ENCODE measurements at places on chromosomes 13 and 19. TPM values are rescaled to one million over a fixed set of nuclear protein-coding genes. Genes with fewer than 3 reads are reported as not detected.

- no peaks in the 10 kb centered on the region for H3K36me3 ChIP-seq
- H3K27ac ChIP-seq, result no peak overlapping the region
- no peaks in the 10 kb centered on the region for H3K4me1 ChIP-seq
- H3K27me3 ChIP-seq, result no peaks in the 10 kb centered on the region
- H3K4me3 ChIP-seq, result no peak overlapping the region
- no peak for DNase-seq
These were observed 79.0 kb upstream of the MEDAG start for GRCh38 chr13:30826911-30827577.

GRCh38 chr19:5772416-5772815, 12.1 kb downstream of the PRR22 start:
- no peaks in the 10 kb centered on the region for H3K36me3 ChIP-seq
- H3K27me3 ChIP-seq, result no peaks in the 10 kb centered on the region
- no peak for DNase-seq
- no peak overlapping the region for H3K4me3 ChIP-seq
- H3K4me1 ChIP-seq, result no peaks in the 10 kb centered on the region
- H3K27ac ChIP-seq, result no peak overlapping the region

- H3K36me3 ChIP-seq, result no peaks in the 10 kb centered on the region
- no peak overlapping the region for H3K27ac ChIP-seq
- DNase-seq, result no peak
- no peak overlapping the region for H3K4me3 ChIP-seq
- no peaks in the 10 kb centered on the region for H3K27me3 ChIP-seq
These were observed 2374.6 kb downstream of the PCDH9 start for GRCh38 chr13:64855506-64855905.

DNA sequence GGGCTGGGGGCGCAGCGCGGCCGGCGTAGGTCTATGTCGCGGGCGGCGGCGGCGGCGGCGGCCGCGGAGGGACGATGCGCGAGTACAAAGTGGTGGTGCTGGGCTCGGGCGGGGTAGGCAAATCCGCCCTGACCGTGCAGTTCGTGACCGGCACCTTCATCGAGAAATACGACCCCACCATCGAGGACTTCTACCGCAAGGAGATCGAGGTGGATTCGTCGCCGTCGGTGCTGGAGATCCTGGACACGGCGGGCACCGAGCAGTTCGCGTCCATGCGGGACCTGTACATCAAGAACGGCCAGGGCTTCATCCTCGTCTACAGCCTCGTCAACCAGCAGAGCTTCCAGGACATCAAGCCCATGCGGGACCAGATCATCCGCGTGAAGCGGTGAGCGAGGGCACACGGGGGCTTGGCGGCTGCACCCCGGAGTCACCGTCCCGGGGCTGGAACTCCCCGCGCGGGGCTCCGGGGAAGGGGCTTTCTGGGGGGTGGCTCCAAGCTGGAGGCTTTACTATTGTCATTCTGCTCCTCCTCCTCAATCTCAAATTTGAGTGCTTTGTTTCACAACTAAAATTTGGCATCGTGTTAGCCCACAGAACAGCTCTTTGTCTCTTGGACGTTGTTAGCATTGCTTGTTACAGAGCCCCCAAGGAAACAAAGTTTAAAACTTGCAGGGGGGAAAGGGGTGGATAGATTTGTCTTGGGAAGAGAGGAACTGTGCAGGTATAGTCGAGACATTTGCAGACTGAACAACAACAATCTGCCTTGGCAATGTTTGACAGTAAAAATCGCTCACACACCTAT, 630 bp downstream of the RAP2A start:
- DNase-seq, result no peak
- peaks cover 47% of the 10 kb centered on the region for H3K4me1 ChIP-seq
- H3K27ac ChIP-seq, result peak overlapping the region; percentile 82
- H3K27me3 ChIP-seq, result no peaks in the 10 kb centered on the region

DNA sequence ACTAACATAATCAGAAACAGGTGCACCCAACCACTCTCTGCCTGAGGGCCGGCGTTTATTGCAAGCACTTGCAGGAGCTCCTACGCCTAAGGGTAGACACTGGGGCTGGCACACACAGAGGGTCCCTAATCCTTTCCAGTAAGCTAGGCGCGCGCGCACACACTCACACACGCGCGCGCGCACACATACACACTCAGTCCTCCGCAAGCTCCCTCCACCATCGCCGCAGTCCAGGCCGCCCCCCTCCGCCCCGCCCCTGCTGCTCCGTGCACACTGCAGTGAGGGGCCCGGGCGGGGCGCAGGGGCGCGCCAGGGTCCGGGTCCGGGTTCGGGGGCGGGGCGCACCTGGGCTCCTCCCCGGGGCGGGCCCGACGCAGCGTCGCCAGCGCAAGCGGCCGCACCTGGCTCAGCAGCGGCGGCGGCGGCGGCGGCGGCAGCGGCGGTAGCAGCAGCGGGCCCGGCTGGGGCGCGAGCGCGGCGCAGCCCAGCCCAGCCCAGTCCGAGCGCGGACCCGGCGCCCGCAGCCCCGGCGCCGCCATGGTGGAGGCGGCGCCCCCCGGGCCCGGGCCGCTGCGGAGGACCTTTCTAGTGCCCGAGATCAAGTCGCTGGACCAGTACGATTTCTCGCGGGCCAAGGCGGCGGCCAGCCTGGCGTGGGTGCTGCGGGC, at the start of gene CAMSAP3:
Gene CAMSAP3, plus strand, starts transcription at position 398 of the 668 bp plus-strand sequence. Its CDS starts 140 bp downstream, at position 538.
- peaks cover 13% of the 10 kb centered on the region for H3K4me1 ChIP-seq
- peak within 1 kb of the TSS; percentile 4 for H3K27ac ChIP-seq
- no peaks in the 10 kb centered on the region for H3K36me3 ChIP-seq

DNA sequence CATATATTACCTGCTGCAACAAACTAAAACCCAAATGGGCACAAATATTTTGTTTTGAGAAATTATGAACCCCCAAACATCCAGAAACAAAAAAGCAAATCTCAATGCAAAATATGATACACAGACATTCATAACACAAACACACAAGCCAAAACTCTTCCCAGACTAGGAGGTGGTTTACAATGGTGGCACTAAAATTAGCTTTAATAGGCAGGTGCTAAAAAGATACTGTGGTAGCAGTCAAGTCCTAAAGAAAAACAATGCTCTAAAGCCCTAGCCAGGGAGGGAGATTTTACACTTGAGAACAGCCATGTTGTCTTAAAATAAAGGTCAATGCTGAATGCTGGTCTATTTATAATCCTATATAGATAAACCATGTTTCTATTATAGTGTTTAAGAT, 65.0 kb downstream of the DOCK9 start:
- no peaks in the 10 kb centered on the region for H3K36me3 ChIP-seq
- H3K27ac ChIP-seq, result no peak overlapping the region
- DNase-seq, result no peak
- H3K27me3 ChIP-seq, result no peaks in the 10 kb centered on the region

GRCh38 chr13:42594481-42595252, 20.7 kb downstream of the TNFSF11 start:
- H3K36me3 ChIP-seq, result no peaks in the 10 kb centered on the region
- H3K27ac ChIP-seq, result no peak overlapping the region
- H3K27me3 ChIP-seq, result no peaks in the 10 kb centered on the region
- H3K4me3 ChIP-seq, result no peak overlapping the region
- no peak for DNase-seq

GRCh38 chr19:5407356-5407755, 47.9 kb upstream of the ZNRF4 start:
- no peak overlapping the region for H3K27ac ChIP-seq
- H3K4me1 ChIP-seq, result no peaks in the 10 kb centered on the region
- no peak overlapping the region for H3K4me3 ChIP-seq

- H3K4me3 ChIP-seq, result no peak overlapping the region
- H3K36me3 ChIP-seq, result no peaks in the 10 kb centered on the region
- no peak overlapping the region for H3K27ac ChIP-seq
- no peaks in the 10 kb centered on the region for H3K4me1 ChIP-seq
- no peaks in the 10 kb centered on the region for H3K27me3 ChIP-seq
- no peak for DNase-seq
These were observed 141.9 kb downstream of the ZIC5 start for GRCh38 chr13:99829593-99830239.

- DNase-seq, result no peak
- peaks cover 19% of the 10 kb centered on the region for H3K4me1 ChIP-seq
- H3K36me3 ChIP-seq, result no peaks in the 10 kb centered on the region
- H3K4me3 ChIP-seq, result no peak overlapping the region
- H3K27me3 ChIP-seq, result peaks cover 13% of the 10 kb centered on the region
These were observed 8.0 kb upstream of the SOX1 start for GRCh38 chr13:112058941-112059340.

GRCh38 chr13:44758630-44759383, 182.7 kb upstream of the TSC22D1 start:
- H3K27ac ChIP-seq, result peak overlapping the region; percentile 73
- H3K36me3 ChIP-seq, result no peaks in the 10 kb centered on the region
- peaks cover 9% of the 10 kb centered on the region for H3K4me1 ChIP-seq
- DNase-seq, result no peak

DNA sequence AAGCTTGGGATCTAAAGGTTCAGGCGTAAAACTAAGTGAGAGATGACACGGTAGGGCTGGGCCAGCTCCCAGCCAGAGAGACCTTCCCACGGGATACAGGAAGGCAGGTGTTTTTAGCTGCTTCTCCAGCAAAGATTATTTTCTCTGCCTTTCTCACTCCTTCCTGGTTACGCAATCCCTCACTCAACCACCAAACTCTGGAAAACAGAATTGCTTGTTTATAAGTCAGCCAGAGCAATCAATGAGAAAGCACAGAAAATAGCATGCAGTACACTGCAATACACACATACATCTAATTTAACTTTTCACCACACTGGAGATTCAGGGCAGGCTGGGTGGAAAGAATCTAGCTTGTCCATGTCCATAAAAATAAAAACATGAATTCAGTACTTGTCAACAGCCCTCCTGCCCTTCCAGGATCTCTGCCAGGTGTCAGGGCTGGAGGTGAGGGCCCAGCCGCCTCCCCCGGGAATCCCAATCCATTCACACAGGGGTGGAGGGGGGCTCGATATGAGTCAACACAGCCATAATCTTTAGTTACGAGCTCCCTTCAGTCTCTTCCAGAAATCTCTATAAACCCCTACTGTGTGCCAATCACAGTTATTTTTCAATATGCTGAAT, 12.2 kb downstream of the RHPN2 start:
- no peaks in the 10 kb centered on the region for H3K4me1 ChIP-seq
- no peaks in the 10 kb centered on the region for H3K36me3 ChIP-seq
- no peaks in the 10 kb centered on the region for H3K27me3 ChIP-seq
- H3K27ac ChIP-seq, result no peak overlapping the region
- no peak for DNase-seq

DNA sequence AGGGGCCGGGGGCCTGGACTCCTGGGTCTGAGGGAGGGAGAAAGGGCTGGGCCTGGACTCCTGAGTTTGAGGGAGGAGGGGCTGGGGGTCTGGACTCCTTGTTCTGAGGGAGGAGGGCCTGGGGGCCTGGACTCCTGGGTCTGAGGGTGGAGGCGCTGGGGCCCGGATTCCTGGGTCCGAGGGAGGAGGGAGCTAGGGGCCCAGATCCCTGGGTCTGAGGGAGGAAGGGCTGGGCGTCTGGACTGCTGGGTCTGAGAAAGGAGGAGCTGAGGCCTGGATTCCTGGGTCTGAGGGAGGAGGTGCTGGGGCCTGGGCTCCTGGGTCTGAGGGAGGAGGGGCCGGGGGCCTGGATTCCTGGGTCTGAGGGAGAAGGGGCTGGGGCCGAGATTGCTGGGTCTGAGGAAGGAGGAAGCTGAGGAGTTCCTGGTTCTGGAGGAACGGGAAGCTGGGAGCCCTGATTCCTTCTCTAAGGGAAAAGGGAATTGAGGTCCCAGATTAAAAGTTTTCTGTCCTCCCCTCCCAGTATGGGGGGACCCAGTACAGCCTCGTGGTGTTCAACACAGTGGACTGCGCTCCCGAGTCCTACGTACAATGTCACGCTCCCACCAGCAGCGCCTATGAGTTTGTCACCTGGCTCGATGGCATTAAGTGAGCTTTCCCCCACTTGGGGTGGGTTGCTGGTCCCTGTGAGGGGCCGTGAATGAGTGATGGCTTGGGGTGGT, 721 bp downstream of the MED25 start:
- H3K4me1 ChIP-seq, result peaks cover 26% of the 10 kb centered on the region
- DNase-seq, result no peak
- peaks cover 8% of the 10 kb centered on the region for H3K36me3 ChIP-seq
- peak overlapping the region; percentile 85 for H3K4me3 ChIP-seq
- peak overlapping the region; percentile 87 for H3K27ac ChIP-seq

GRCh38 chr13:76012091-76012721, 376.1 kb downstream of the LMO7 start:
- no peak overlapping the region for H3K27ac ChIP-seq
- no peak overlapping the region for H3K4me3 ChIP-seq
- no peak for DNase-seq
- no peaks in the 10 kb centered on the region for H3K27me3 ChIP-seq
- H3K4me1 ChIP-seq, result no peaks in the 10 kb centered on the region

DNA sequence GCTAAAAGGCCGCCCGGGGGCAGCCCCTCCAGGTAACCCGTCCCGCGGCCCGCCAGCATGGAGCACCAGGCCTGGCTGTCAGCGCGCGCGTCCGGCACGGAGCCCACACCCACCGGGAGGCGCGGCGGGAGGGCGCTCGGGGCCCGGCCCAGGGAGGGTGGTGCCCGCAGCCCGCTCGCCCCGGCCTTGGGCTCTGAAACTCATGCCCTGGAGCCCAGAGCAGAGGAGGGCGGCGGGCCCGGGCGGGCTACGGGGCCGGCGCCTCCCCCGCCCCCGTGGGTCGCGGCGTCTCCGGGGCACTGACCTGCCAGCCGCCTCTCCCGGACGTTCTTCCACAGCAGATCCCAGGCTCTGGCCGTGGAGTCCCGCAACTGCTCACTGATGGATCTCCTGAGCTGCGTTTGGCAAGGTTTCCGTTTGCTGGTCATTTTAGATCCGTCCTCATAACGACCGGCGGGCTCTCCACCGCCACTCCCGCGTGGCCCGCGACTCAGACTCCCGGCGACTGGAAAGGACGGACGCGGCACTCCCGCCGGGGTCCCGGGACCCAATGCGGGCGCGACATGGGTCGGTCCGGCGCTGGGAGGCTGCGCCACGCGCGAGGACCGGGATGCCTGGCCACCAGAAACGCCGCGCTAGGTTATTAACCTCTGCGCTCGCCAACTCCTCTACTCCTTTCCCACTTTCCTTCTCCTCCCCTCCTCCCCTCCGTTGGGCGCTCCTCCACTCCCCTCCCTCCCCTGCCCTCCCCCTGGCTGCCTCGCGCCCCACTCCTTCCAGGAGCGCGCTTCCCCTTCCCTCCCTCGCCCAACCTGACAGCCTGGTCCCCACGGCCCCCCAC, 64.7 kb upstream of the STARD13 start:
- H3K27ac ChIP-seq, result peak overlapping the region; percentile 93
- H3K4me3 ChIP-seq, result peak overlapping the region; percentile 82
- H3K27me3 ChIP-seq, result no peaks in the 10 kb centered on the region
- peaks cover 13% of the 10 kb centered on the region for H3K4me1 ChIP-seq
- no peak for DNase-seq

GRCh38 chr19:7869910-7870511, 4.2 kb downstream of the PRR36 start:
- DNase-seq, result no peak
- peak overlapping the region; percentile 6 for H3K27ac ChIP-seq
- H3K36me3 ChIP-seq, result no peaks in the 10 kb centered on the region
- peaks cover 60% of the 10 kb centered on the region for H3K4me1 ChIP-seq
- H3K4me3 ChIP-seq, result peak overlapping the region; percentile 47
- no peaks in the 10 kb centered on the region for H3K27me3 ChIP-seq

GRCh38 chr19:6864325-6864940, 22.9 kb upstream of the ADGRE1 start:
- no peak overlapping the region for H3K27ac ChIP-seq
- DNase-seq, result no peak
- H3K4me1 ChIP-seq, result peaks cover 12% of the 10 kb centered on the region

The AKAP8 gene
- total RNA-seq, result 27.7 TPM

The LAIR1 gene
- total RNA-seq, result 8.8 TPM

The ZNF723 gene
- total RNA-seq, result not detected

The MISP3 gene
- 2.7 TPM for total RNA-seq

The CYP2A6 gene
- 2.0 TPM for total RNA-seq

The MEDAG gene
- total RNA-seq, result 46.4 TPM

The KIR3DL3 gene
- not detected for total RNA-seq

The KLF16 gene
- 7.6 TPM for total RNA-seq

The WASF3 gene
- 20.4 TPM for total RNA-seq

The LILRB2 gene
- total RNA-seq, result 2.0 TPM

The ANGPTL8 gene
- not detected for total RNA-seq

The JUND gene
- total RNA-seq, result 531 TPM

The KANK3 gene
- 20.9 TPM for total RNA-seq

Measured in vagina (tissue), 2 donors.